Cardiac septum (tissue), 1 donor: ENCODE measurements at places on chromosomes 5 and 9. TPM values are rescaled to one million over a fixed set of nuclear protein-coding genes. Genes with fewer than 3 reads are reported as not detected.

GRCh38 chr5:139915834-139916233, 120.2 kb downstream of the PSD2 start:
- no peak for DNase-seq

GRCh38 chr5:8399471-8399870, 530.5 kb downstream of the MTRR start:
- DNase-seq, result no peak

GRCh38 chr9:78314953-78315870, 18.3 kb downstream of the PSAT1 start:
- DNase-seq, result no peak

DNA sequence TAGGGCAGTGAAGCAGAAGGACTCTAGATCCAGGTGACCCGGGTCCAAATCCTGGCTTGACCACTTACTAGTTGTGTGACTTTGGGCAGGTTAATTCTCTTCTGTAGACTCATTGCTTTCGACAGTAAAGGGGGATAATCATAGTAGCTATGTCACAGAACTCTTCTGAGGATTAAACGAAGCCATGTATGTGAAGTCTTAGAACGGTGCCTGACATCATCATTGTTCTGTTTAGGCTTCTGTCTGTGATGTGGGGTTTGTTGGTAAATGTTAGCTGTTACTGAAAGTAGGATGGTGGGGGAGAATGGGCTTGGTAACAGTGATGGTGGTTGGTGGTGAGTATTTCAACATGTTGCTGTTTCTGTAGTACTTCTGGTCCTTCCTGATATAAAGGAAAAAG, 73.7 kb downstream of the MAP1B start:
- DNase-seq, result no peak

Gene PCDHGA8
- total RNA-seq, result 14.0 TPM

Gene DOLPP1
- 4.8 TPM for total RNA-seq
